ENCODE measurements at places on chromosomes 1 and 21. TPM values are rescaled to one million over a fixed set of nuclear protein-coding genes. Genes with fewer than 3 reads are reported as not detected.
A peak's percentile ranks its signal among the peaks of the same experiment; 100 is the strongest.

GRCh38 chr1:213940947-213941346 is 46.8 kb upstream of the PROX1 start:
- no peak for DNase-seq

GRCh38 chr1:36367066-36367465 is 18.7 kb downstream of the STK40 start:
- DNase-seq = no peak

DNA sequence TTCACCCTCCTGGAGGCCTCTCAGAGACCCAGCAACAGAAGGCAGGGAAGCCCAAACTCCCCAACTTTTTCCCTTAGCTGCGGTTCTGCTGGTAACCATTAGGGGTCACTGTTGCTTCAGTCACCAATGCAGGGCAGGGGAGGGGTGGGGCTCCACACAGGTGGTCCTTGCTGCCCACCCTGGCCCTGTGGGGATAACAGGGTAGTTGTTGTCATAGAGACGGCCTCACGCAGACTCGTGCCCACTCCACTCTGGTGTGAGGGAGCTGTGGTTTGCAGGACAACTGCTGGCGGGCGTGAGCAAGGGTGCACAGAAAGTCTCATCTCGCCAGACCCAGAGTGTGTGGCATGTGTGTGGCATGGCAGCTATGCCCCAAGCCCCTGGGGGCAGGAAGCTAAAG is 19.9 kb downstream of the INSRR start:
- DNase-seq = peak; percentile 17

- peak; percentile 21 for DNase-seq
Observed at GRCh38 chr1:247118946-247119446, 14.8 kb upstream of the ZNF669 start.

The VSIG8 gene
- total RNA-seq = under 0.01 TPM

DNA sequence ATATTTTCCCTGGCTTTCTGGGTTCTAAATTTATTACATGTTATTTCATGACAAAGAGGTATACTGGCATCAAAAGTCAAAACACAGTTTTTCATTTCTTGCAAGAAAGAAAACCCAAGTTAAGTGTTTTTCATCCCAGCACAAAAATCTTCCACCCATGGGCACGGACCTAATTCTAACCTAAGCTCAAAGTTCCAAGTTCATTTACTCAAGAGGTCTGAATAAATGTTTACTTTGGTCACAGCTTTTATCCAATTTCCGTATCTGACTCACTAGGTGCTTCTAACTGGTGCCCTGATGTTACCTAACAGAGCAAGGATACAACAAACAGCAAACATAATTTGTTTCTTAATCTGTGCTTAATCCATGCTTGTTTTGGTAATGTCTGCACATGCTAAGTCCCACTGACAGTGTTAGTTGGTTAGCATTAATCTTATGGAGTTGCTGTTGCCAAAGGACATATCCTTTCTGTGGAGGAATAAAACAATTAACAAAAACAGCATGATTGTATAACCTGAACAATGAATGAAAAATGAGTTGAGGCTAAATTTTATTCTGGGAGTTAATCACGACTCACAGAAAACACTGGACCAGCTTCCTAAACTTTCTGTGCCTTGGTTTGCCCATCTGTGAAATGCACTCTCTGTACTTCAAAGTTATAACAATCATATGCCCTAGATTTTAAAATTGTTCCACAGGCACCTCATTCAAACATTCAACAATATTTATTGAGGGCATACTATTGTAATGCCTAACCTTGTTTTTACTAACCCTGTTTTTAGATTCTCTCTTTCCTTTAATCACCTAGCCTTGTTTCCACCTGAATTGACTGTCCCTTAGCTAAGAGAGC is 4.2 kb upstream of the CHD1L start:
- no peak for DNase-seq

DNA sequence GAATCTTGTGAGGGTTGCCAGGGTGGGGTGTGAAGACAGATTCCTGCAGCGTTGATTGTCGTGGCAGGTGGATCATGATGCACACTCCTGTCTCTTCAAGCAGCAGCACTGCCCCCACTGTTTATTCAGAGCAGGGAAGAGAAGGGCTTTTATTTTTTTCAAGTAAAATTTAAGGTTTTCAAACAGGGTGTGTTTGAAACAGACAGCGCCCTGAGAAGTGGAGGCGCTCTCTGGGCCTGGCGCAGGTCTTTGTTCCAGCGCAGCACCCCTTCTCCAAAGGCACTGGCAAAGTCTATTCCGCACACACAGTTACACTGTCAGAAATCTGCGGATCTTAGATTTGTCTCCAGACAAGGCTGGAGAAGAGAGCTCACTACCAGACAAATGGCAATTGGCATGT is 7.0 kb downstream of the C1orf53 start:
- no peak for DNase-seq

The SPOCD1 gene
- 47.2 TPM for total RNA-seq

The TTC4 gene
- total RNA-seq = 19.3 TPM

DNA sequence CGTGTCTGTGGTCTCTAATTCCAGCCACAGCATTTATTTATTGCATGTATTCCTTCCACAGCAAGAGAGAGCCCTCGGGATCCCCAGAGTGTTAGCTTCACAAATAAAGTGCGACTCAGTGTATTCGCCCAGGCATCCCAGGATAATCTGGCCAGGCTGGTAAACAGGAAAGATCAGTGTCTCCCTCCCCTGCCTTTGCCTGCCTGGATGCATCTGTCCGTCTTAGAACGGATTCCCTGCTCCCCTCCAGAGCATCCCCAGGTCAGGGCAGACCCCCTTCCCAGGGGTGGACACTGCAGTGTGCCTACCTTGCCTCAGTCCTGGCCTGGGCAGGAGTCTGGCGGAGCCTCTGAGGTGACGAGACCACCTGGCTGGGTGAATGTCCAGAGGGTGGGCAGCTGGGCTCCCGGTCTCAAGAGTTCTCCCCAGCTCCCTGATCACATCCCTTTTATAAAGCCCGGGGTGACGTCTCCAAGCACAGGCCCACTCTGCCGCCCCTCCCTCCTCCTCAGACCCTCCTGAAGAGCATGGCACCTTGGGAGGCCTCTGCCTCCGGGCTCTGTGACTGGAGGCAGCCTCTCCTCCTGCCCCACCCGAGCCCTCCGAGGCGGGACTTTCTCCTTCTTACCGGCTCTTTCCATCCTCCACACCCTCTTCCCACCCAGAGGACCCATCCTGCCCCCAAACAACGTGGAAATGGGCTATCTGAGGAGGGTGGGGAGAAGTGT is at the start of gene KISS1:
Gene KISS1 (minus strand): TSS at position 424 of the 728 bp plus-strand sequence. CDS start 3,615 bp downstream, outside the sequence.
- DNase-seq = no peak

The WNT2B gene
- 1.5 TPM for total RNA-seq

GRCh38 chr21:35528116-35529042 is 479.3 kb upstream of the RUNX1 start:
- peak; percentile 20 for DNase-seq

DNA sequence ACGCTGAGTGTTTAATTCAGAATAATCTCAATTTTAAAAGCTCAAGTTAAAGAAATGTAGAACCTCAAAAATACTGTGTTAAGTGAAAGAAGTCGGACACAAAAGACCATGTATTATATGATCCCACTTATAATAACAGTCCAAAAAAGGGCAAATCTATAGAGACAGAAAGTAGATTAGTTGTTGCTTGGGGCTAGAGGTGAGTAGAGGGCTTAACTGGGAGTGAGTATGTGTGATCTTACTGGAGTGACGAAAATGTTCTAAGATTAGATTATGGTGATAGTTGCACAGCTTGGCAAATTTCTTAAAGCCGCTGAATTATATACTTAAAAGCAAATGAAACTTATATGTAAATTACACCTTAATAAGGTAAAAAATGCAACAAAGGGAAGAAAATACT is 150.5 kb downstream of the APP start:
- no peak for DNase-seq

DNA sequence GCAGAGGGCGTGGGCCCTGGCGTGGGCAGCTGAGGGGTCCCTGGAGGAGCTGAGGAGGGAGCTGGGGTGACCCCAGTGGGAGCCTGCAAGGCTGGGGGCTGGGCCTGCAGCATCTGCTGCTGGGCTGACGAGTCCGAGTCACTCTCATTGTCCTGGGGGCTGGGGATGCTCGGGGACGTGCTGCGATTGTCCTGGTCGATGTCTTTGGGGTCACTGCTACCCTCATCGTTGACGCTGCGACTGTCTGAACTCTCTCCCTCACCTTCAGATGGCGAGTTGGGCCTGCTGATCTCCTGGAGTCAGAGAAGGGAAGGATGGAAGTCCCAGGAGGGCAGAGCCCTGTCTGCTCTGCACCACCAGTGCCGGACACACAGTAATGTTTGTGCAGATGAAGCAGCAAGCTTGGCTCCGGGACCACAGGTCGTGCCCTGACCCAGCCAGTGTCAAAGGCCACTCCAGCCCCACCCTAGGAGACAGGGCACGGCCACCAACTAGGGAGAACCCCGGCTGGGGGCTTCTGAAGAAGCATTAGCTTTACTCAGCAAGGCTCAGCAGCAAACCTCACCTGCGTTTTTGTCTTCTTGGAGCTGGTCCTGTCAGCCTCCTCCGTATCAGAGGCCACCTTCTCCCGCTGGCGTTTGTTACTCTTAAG is 43.4 kb downstream of the SLC45A1 start:
- DNase-seq = no peak

GRCh38 chr1:223328566-223328965 is 35.4 kb downstream of the SUSD4 start:
- DNase-seq = no peak

DNA sequence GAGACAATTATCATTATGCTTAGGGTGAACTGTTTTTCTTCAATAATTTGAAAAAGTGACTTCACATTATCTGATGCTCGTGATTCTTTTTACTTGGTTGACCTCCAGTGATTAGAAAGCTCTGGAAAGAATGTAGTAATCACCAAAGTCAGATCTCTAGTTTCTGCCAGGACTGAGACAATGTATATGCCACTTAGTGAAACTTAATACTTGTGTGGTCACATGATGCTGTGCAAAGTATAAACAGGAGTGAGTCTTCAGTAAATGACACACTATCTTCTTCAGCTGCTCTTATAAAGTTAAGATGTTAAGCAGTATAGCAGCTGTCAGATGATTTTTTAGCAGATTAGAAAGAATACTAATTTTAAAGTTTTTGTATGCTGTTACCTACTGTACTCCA is 17.2 kb downstream of the VCAM1 start:
- DNase-seq = peak; percentile 63

GRCh38 chr1:203335503-203335902 is 15.4 kb downstream of the FMOD start:
- DNase-seq = no peak

- DNase-seq = no peak
Observed at GRCh38 chr1:207261971-207262370, 59.5 kb upstream of the CD55 start.

DNA sequence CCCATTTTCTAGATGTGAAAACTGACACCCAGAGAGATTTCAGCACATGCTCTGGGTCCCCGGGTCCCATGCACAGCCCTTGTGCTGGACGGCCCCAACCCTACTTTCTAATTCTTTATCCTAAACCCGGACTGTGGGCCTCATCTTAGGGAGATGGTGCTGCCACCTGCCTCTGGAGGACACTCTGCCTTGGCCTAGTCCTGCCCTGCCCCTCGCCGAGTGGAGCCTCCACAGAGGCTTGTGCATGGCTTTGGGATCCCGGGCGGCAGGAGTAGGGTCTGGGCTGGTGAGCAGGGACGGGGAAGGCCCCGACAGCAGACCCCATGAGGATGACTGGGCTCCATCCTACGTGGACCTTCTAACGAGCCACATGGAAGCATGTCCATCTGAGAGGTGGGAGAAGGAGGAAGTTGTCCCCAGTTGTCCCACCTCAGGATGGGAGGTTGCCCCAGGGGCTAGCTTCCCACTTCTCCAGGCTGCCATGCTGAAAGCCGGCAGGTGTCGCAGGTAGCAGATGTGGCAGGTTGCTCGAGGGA is 12.4 kb downstream of the MX2 start:
- DNase-seq = no peak

DNA sequence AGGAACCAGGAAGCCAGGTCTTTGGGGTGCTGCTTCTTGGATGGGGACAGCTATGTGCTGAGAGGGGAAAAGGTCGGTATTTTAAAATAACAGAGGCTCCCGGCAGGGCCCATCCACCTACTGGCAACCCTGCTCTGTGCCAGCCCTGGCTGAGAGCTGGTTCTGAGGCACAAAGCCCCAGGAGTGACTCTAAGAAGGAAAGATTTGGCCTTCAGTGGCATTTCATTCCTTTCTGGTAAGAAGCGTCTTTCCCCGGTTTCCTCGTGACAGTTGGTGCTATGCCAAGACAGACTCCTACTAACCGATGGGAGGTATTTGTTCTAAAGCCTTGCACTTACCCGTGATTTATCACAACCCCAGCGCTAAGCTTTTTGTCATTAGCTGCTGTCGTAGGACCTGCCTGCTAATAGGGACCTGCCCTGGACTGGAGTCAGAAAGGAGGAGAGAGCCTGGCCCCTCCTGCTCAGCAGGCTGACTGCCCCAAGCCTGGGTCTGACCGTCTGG is 123.1 kb upstream of the ADAR start:
- DNase-seq = peak; percentile 76

The TMOD4 gene
- total RNA-seq = not detected

- DNase-seq = no peak
Observed at GRCh38 chr1:98502937-98503336, 158.6 kb upstream of the SNX7 start.

- no peak for DNase-seq
Observed at GRCh38 chr1:3628445-3628844, 3.6 kb downstream of the TPRG1L start.

DNA sequence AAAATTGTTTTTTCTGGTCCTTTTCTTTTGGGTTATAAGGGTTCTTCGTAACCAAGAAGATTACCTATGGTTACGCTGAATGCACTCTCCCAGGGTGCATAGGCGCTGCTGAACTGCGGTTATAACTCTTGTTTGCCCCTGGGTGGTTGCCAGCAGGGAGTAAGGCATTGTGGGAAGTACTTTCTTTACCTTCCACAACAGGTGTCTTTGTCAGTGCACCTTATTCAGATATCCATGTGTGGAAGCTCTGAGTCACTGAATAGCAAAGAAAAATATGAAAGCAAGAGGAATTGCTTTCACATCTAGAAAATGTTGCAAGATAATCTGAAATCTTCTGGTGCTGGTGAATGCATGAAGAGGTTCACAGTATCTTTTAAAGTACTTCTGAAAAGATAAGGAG is 124.4 kb upstream of the CACYBP start:
- no peak for DNase-seq

The CYP4B1 gene
- total RNA-seq = not detected

- DNase-seq = peak; percentile 47
Observed at GRCh38 chr1:242454262-242455051, 70.0 kb downstream of the PLD5 start.
